ENCODE measurements at places on chromosomes 1 and 21.

- no peak for DNase-seq
Measured at GRCh38 chr1:227388214-227389168, 70.2 kb upstream of the CDC42BPA start.

- DNase-seq, result peak; percentile 58
Measured at GRCh38 chr1:33055210-33056008, 18.7 kb upstream of the AK2 start.

- DNase-seq, result peak; percentile 60
Measured at GRCh38 chr1:229058729-229059128, 212.2 kb upstream of the RAB4A start.

GRCh38 chr1:17020502-17020901 is 8.8 kb upstream of the ATP13A2 start:
- DNase-seq, result no peak

DNA sequence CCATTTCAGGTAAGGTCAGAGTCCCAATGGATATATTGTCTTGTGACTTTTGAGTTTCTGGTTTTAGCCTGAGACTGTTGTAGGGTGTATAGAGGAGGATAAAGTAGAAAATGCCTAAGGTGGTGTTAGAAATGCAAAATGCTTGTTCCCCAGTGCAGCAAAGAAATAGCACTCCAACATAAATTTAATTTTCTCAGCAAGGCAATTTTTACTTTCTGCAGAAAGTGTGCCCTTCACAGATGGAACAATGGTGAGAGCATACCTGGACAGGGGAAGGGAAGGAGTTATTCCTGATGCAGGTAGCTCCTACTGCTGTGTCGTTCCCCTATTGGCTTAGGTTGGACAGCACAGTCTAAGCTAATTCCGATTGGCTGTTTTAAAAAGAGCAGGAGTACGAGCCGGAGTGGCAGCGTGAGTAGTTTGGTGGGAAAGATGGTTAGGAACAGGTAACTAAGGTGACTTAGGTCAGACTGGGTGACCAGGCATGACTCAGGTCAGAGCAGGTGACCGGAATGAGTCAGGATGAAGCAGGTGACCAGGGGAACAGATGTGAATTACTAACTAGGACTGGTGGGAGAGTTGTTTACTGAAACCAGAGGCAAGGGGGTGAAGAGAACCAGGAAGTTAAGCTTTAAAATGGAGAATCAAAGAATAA is 21.5 kb downstream of the SPATA45 start:
- no peak for DNase-seq

DNA sequence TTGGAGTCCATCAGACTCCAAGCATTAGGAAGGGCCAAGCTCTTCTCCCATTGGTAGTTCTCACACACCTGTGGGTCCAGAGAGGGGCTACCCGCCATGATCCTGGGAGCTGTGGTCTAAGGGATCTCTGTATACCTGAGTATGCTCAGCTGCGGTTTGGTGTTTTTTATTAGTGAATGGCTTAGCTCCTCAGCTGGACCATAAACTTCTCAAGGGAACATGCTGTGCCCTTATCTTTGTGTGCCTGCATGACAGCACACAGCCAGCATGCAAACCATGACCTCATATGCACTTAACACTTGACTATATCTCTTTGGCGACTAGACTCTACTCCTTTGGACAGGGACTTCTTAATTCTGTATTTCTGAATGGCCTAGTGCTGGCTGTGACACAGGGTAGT is 94.5 kb downstream of the CD58 start:
- DNase-seq, result no peak

- no peak for DNase-seq
Measured at GRCh38 chr1:6823793-6824192, 38.5 kb downstream of the CAMTA1 start.

- no peak for DNase-seq
Measured at GRCh38 chr1:61300899-61301298, 218.5 kb downstream of the NFIA start.

GRCh38 chr1:205335692-205336091 is 14.1 kb upstream of the NUAK2 start:
- peak; percentile 70 for DNase-seq

- DNase-seq, result no peak
Measured at GRCh38 chr1:245404952-245405351, 250.2 kb downstream of the KIF26B start.

GRCh38 chr1:183101081-183101480 is 77.9 kb downstream of the LAMC1 start:
- no peak for DNase-seq

DNA sequence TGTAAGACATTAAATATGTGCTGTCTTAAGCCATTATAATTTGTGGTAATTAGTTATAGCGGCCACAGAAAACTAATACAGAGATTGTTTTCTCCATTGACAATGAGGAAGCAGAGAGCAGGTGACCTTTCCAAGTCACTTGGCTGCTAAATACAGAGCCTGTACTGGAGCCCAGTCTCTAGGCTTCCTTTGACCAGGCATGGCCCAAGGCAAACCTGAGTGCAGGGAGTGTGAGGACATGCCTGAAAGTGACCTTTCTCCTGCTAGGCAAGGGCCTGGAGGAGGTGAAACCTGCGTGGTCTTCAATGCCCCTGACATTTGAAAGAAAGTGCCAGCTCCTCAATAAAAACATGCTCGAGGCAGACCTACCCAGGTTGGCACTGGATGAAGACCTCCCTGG is 12.5 kb upstream of the CHI3L1 start:
- DNase-seq, result no peak

DNA sequence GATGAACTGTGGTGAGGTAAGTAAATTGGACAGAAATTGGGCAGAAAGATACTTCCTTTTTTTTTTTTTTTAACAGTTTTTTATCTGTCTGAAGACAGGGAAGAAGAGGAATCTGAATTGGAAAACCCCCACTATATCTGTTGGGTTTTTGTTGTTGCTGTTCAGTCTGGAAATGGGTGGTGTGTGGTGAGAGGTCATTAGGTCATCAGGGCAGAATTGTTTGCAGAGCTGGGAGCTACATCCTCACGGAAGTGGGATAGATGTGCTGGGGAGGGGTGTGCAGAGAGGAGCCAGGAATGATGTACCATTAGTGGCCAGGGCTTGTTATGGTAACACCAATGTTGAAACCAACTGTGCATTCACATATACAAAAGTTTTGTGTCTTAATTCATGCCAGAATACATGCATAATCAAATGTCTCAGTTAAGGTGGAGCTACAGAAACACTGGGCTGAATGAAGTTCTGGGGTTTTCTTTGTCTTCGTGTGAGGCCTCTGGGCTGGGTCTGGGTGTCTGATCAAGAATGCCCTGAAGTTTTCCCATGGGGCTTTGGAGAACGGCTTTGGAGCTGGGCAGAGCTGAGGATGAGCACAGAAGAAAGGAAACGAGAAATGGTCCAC is 12.4 kb downstream of the USP25 start:
- DNase-seq, result no peak

- no peak for DNase-seq
Measured at GRCh38 chr1:3187415-3188149, 118.6 kb downstream of the PRDM16 start.

DNA sequence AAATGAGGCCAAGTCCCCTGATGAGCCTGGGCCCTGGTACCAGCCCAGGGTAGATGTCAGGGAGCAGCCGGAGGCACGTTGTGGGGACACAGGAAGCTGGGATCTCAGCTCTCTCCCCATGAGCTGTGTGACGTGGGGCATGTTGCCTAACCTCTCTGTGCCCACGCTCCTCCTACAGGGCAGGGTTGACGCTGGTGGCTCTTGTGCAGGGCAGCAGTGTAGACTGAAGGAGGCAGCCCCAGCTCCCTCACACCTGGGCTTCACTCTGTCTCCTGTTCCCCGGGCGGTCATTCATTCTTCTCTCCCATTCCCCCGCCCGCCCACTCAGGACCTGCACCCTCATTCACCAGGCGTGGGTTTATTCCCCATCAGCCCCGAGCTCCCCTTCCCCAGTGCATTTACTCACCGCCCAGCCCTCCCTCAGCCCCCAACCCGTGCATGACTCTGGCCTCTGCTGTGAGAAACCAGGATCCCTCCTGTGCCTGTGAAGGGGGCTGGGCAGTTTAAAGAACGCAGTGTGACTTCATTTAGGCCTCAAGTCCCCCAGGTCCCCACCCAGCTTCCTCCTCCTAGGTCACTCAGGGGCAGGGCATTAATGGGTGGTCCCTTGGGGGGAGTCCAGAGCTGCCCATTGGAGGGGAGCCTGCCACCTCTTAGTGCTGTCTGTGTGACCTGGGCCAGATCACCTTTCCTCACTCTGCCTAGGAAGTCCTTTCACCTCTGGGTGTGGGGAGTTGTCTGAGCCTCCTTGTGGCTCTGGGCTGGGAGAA is 285.7 kb downstream of the PTPRU start:
- DNase-seq, result no peak

DNA sequence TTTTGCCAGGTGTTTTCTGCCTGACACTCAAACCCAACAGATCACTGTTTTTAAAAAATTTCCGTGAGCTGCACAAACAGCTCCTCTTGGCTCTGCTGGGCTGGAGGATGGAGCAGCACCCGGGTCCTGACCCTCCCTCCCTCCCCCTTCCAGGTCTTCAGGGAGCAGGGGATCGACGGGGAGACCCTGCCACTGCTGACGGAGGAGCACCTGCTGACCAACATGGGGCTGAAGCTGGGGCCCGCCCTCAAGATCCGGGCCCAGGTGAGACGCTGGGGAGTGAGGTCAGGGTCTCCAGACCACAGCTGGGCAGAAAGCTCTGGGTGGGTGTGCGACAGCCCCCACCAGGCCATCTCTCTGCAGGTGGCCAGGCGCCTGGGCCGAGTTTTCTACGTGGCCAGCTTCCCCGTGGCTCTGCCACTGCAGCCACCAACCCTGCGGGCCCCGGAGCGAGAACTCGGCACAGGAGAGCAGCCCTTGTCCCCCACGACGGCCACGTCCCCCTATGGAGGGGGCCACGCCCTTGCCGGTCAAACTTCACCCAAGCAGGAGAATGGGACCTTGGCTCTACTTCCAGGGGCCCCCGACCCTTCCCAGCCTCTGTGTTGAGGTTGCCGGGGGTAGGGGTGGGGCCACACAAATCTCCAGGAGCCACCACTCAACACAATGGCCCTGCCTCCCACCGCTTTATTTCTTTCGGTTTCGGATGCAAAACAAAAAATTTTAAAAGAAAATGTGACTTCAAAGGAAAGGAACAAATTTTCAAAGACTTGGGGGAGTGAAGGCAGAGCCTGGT is 15.3 kb downstream of the NOC2L start:
- DNase-seq, result no peak

DNA sequence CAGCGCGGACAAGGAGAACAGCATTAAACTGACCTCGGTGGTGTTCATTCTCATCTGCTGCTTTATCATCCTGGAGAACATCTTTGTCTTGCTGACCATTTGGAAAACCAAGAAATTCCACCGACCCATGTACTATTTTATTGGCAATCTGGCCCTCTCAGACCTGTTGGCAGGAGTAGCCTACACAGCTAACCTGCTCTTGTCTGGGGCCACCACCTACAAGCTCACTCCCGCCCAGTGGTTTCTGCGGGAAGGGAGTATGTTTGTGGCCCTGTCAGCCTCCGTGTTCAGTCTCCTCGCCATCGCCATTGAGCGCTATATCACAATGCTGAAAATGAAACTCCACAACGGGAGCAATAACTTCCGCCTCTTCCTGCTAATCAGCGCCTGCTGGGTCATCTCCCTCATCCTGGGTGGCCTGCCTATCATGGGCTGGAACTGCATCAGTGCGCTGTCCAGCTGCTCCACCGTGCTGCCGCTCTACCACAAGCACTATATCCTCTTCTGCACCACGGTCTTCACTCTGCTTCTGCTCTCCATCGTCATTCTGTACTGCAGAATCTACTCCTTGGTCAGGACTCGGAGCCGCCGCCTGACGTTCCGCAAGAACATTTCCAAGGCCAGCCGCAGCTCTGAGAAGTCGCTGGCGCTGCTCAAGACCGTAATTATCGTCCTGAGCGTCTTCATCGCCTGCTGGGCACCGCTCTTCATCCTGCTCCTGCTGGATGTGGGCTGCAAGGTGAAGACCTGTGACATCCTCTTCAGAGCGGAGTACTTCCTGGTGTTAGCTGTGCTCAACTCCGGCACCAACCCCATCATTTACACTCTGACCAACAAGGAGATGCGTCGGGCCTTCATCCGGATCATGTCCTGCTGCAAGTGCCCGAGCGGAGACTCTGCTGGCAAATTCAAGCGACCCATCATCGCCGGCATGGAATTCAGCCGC is 2.5 kb downstream of the S1PR1 start:
- DNase-seq, result no peak

GRCh38 chr1:21631944-21632887 is 36.9 kb downstream of the RAP1GAP start:
- DNase-seq, result peak; percentile 23

GRCh38 chr1:197683895-197684553 is 91.3 kb downstream of the DENND1B start:
- DNase-seq, result peak; percentile 64

GRCh38 chr1:226884966-226885820 is 14.8 kb downstream of the PSEN2 start:
- DNase-seq, result no peak

- DNase-seq, result no peak
Measured at GRCh38 chr1:72140222-72140621, 142.1 kb downstream of the NEGR1 start.

GRCh38 chr21:35197191-35197590 is 148.1 kb upstream of the RUNX1 start:
- no peak for DNase-seq

DNA sequence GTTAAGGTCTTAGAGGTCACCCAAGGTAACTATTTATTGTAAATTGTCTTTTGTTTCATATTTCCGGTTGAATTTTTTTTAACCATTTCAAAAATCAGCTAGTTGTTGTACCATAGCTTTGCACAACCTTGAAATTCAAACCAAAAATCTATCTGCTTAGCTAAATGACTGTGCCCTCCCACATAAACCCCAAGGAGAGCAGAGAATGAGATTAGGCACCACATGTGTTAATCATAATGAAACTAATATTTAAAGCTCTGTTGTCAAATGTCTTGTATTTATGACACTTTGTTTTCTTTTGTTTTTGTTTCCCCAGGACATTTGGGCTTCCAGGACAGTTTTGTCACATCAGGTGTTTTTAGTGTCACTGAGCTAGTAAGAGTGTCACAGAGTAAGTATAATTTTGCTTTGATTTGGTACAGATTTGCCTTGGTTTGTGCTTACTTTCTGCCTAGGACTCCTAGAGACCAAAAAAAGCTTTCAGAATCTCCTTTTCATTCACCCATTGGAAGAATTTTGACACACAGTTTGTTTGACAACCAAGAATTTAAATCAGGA is 249.9 kb downstream of the NFIA start:
- no peak for DNase-seq

DNA sequence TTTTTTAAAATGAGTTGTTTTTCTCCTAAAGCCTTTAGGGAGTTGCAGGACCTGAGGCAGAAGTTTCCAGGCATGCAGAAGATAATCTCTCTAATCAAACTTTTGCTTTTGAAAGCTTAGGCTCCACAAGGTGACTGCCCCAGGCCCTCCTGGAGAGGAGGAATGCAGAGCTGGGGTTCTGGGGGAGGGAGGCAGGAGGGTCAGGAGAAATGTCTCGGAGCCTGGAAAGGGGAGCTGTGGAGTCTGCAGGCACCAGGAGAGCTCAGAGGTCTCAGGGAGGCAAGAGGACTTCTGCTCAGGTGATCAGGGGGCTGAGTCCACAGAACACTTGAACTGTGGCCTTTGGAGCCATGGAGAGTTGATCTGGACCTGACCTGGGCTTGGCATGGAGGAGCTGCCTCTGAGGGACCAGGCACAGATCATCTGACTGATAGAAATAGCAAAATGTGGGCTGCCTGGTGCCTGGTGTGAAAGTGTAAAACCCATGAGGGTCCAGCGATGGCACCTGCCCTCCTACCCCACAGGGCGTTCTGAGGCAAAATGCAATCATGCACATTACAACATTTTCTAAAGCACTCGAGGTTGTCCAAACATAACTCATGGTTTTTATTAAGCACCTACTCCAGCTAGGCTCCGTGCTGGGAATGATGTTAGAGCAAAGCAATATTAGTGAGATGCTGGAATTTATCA is 10.0 kb upstream of the ABCG1 start:
- DNase-seq, result no peak

Data from NCI-H345 (cell line).